ENCODE measurements at places on chromosomes 2 and 18.

GRCh38 chr2:27041752-27042151, 9.0 kb downstream of the TMEM214 start:
- no peak for DNase-seq

DNA sequence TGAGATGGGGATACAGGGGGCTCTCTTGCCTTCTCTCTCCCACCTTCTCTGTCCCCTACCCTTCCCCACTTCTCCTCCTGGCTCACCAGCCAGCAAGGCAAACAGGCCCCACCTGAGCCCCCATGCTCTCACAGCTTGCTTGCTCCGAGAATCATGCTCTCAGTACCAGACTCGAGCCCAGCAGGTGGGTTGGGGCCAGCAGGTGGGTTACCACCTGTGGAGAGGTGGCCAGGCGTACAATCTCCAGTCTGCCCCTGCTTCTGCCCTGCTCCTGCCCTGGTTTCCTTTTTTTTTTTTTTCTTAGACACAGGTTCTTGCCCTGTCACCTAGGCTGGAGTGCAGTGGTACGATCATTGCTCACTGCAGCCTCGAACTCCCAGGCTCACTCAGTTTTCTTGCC, 214.5 kb downstream of the SH3RF3 start:
- no peak for DNase-seq

- DNase-seq, result no peak
These were observed 37.8 kb downstream of the GCG start for GRCh38 chr2:162114271-162114670.

DNA sequence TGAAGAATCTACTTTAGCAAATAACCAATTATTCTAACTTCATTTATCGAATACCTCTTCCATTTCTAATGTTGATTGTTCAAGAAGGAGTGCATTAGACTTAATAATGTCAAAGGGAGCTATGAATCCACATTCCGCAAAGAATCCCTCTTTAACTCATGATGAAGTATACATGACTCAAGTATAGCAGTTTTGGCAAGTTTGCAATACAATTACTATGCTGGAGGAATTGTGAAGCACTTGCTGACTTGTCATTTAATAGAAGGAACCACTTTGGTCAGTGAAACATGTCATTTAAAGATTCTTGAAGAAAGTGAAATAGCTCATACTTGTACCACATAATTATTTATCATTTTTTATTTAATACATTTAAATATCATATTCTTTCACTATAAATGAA, 125.1 kb downstream of the SLC39A10 start:
- DNase-seq, result no peak

- DNase-seq, result no peak
These were observed 86.9 kb downstream of the CRACDL start for GRCh38 chr2:98849113-98849512.

DNA sequence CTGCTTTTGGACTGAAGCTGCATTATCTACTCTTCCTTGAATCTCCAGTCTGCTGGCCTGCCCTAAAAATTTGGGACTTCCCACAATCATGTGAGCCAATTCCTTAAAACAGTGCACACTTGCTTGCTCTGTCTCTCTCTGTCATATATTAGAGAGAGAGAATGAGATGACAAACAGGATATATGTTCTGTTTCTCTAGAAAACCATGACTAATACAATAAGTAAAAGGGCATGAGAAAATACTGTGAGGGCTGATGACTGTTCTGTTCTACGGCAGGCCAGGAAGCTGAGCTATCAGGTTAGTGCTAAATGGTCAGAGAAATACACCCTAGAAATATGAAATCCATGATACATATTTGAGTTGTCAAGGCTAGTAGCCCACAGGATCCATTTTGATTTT, 1896.8 kb upstream of the CELF4 start:
- no peak for DNase-seq

GRCh38 chr2:9675415-9676351, 44.9 kb upstream of the YWHAQ start:
- peak; percentile 64 for DNase-seq

GRCh38 chr2:200253639-200254038, 52.9 kb upstream of the SPATS2L start:
- no peak for DNase-seq

GRCh38 chr2:241764275-241765241, 12.1 kb upstream of the GAL3ST2 start:
- peak; percentile 80 for DNase-seq

DNA sequence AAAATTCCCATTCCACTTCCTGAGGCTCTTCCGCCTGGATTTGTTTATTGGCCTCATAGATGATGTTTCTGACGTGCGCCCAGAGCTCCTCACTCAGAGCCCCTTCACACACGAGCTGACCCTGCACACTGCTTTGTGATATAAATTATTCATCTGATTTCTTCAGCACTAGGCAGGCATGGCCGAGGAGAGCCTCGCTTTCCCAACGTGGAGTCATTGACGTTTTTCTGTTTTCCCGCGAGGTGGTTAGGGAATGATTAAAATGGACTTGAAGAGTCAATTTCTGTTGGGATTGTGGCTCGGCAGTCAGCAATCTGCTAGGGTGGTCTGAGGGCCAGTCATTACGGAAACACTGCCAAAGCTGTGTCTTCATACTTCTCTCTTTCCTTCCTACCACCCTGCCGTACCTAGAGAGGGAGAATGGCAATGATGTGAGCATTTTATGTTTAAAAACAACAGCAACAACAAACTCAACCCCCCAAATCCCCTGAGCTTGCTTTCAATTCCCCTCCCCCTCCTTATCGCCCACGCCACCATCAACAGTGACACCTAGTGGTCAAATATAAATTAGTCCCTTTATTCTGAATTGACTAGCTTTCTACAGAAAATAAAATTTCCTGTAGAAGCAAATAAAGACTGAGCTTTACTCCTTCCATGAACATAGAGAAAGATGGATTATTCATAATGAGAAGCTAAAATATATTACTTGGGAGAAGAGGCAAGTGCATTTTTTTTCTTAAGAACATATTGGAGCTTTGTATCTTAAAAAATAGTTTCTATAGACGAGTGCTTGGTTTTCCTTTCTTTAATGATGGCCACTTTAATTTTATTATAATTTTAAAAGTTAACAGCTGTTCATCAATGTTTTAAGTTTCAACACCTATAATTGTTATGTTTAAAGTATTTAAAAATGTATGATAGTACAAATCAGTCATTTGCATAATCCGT, 285.1 kb downstream of the MTX2 start:
- DNase-seq, result peak; percentile 77

GRCh38 chr2:174395284-174395968, at the start of gene SCRN3:
Gene SCRN3, plus strand, starts transcription at chr2:174395730. Its CDS starts 2,554 bp downstream, at chr2:174398284.
- DNase-seq, result peak; percentile 85
